ENCODE measurements at places on chromosomes 3 and 15.

GRCh38 chr15:29652595-29652994, 169.7 kb downstream of the TJP1 start:
- no peak for DNase-seq

- no peak for DNase-seq
Measured at GRCh38 chr3:33575311-33575710, 135.1 kb upstream of the UBP1 start.

GRCh38 chr3:46993292-46993691, 13.8 kb downstream of the NBEAL2 start:
- no peak for DNase-seq

- DNase-seq, result peak; percentile 96
Measured at GRCh38 chr3:57918123-57918837, 89.9 kb upstream of the FLNB start.

DNA sequence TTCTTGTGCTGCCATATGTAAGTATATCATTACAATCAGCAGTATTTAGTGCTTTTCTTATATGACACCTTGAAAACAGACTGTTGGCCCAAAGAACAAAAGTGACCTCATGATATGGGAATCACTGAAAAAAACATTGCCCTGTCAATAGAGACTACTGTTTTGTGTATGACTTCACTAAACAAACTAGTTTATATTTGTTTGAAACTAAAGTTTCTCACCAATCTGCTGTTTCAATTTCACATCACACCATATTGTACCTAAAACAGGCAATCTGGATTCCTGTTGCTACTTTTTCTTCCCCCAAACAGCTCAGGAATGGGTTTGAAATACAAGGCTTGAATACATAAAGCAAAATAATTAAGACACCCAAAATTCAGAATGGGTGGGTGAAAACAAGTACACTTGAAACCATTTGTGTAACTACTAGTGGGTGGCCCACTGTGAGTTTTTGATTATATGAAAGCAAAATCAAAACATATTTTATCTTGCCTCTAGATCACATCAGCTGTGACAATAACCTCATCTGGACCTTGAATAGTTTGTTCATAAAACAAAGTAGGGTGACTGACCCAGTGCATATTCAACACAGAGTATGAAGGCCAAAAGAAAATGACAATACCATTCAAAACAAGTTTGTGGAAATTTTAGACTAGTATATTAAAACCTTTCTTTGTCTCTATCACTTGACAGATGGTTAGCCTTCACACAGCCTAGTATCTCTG, 5.9 kb downstream of the ZBTB20 start:
- no peak for DNase-seq

GRCh38 chr3:197494366-197495058, 61.3 kb downstream of the BDH1 start:
- DNase-seq, result peak; percentile 51

GRCh38 chr3:115512565-115513415, 110.5 kb upstream of the GAP43 start:
- peak; percentile 77 for DNase-seq

- no peak for DNase-seq
Measured at GRCh38 chr3:141629976-141630375, 108.1 kb upstream of the RNF7 start.

DNA sequence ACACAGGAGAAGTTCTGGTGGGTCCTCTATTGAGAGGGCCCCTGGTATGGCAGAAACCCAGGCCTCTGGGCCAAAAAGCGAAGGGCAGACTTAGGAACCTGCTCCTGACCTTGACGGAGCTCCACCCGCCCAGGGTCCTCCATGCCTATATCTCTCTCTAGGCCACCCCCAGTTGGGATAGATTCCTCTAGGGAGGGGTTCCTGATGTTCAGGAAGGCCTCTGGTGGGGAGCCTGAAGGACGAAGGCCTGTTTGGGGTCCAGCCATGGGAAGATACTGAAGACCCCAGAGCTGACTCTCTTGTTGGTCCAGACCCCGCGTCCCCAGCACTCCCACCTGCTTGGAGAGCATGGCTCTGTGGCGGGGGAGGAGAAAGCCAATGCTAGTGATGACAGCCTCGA, 104.2 kb downstream of the CORO2B start:
- no peak for DNase-seq

GRCh38 chr15:33262306-33262705, 48.5 kb upstream of the RYR3 start:
- no peak for DNase-seq

- DNase-seq, result peak; percentile 17
Measured at GRCh38 chr3:65888196-65888595, 150.5 kb downstream of the MAGI1 start.

DNA sequence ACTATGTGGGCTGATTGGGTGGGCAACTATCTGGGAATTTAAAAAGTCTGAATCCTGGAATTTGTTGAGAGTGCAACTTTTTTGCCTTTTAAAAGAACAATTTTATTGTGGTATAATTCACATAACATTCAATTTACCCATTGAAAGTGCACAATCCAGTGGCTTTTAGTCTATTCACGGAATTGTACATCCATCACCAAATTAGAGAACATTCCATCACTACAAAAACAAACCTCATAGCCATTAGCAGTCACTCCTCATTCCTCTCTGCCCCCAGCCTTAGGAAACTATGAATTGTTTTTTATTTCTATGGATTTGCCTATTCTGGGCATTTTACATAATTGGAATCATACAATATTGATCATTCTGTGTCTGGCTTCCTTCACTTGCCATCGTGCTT, 101.8 kb upstream of the ALDH1A3 start:
- DNase-seq, result no peak

DNA sequence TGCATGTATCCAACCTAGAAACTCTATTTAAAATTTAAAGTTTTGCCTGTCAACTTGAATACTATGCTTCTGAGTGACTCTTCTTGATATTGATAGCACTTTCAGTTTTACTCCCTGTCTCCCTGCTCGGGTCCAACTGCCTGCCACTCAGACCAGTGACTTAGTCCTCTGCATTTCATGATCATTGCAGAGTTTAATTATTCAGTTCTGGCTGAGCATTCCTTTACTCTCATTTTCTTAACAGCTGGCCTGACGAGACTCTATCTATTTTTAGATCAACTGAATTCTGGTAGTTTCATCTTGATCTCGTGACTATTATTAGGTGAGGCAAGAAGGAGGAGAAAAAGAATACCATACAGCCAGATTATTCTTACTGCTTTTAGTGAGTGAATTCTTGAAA, 617.4 kb downstream of the SI start:
- DNase-seq, result no peak

GRCh38 chr3:153233986-153234385, 72.0 kb downstream of the RAP2B start:
- no peak for DNase-seq

DNA sequence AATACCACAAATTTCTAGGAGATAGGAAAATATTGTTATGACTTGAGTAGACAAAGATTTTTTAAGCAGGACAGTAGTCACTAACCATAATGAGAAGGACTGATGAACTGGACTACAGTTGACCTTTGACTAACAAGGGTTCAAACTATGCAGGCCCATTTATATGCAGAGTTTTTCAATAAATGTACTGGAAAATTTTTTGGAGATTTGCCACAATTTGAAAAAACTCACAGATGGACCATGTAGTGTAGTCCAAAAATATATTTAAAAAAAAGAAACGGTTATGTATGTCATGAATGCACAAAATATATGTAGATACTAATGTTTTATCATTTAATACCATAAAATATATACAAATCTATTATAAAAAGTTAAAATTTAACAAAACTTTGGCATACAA, 151.8 kb downstream of the LRRN1 start:
- no peak for DNase-seq

- no peak for DNase-seq
Measured at GRCh38 chr3:100798012-100798411, 88.7 kb downstream of the TFG start.

DNA sequence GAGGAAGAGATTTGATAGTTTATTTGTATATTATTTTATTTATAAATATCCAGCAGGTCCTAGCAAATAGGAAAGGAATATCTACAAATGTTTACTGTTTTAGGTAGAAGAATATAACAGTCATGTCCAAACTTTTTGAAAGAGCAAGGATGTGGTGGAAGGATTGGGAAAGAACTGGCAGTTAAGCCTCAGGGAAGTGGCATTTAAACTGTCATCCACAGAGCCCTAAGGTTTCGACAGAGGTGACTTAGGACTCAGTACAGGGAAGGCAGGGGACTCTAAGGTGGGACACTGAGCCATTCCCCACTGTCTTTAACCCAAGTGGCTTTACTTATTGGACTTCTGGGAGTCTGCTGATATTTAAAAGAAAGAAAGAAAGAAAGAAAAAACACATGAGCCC, 11.8 kb upstream of the TMEM87A start:
- no peak for DNase-seq

GRCh38 chr3:173825730-173826129, 428.2 kb downstream of the NLGN1 start:
- DNase-seq, result peak; percentile 8

DNA sequence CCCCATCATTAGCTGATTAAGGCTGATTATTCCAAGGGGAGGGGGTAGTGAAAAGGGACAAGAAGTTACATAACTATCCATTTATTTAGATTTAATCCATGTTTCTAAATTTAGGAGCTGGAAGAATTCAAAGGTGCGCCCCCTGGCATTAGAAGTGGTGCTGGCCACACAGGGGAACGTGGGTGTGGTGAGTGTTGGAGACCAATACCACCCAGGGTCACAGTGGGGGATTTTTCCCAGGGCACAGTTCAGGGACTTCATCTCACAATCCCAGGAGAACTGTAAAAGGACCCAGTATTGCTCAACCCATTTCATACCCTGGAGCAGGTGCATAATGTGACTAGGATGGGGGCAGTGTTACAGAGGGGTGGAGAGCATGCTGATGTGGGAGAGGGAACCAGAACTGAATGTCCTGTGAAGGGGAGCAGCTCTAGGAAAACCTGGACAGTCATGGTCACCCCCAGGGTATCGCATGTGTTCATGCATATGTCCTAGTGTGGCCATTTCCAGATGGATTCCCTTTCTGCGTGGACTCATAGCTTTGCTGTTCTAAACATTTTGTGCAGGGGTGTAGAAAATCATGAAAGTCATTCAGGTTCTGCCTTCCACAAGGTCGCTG, 110.3 kb downstream of the LSM3 start:
- no peak for DNase-seq

- no peak for DNase-seq
Measured at GRCh38 chr3:29582273-29582672, 301.4 kb downstream of the RBMS3 start.

GRCh38 chr3:15330031-15330596, 2.3 kb downstream of the SH3BP5 start:
- peak; percentile 97 for DNase-seq

DNA sequence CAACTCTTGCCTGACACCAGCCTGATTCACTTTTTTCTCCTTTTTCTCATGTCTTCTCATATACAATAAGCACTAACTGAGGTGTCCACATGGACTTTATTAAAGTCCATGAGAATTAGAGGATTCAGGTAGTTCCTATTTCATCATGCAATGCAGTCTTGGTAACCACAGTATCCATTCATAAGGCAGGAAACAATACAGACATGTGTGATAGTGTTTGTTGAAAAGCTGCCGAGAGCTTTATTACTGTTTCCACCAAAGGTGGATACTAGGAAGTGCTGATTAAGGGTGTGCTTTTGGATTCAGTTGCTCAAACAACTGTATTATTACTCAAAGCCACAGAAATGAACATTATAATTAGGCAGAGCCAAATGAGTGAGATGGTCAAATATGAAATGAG, 5.3 kb downstream of the CASR start:
- no peak for DNase-seq

DNA sequence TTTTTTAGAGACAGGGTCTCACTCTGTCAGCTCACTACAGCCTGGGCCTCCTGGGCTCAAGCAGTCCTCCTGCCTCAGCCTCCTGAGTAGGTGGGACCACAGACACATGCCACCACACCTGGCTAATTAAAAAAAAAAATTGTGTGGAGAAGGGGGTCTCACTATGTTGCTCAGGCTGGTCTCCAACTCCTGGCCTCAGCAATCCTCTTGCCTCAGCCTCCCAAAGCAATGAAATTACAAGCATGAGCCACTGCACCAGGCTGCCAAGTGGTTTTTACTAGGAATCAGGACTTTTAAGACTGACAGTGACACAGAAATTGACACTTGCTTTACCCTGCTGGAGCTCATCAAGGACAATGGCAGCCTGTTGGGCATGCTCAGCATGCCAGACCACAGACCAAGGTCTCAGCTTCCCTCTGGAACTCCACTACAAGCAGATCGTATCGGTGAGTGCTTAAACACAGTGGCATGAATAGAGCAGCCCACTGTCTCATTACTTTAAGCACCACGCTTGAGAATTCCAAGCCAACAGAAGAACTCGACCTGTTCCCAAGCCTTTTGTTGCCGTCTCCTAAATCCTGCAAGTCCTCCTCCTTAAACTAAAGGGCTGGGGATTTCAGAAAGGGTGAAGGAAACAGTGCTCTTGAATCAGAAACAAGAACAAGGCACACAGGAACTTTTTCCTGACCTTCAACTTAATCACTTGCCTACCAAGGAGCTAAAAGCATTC, 41.4 kb downstream of the EOMES start:
- DNase-seq, result no peak

DNA sequence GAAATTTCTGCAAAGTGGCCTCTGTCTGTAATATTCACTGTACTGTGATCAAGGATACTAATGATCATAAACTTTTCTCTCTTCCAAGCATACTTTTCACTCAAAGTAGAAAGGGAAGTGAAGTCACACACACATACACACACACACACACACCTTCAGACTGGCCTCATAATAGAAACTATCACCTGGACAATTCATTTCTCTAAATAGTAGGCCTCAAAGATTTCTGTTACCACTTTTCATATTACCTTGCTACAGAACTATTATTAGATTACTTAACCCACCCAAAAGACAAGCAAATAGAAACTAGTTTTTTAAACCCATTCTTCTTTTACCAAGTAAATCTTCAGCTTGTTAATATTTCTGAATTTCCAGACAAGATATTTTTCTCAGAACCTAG, 12.2 kb downstream of the CPB1 start:
- no peak for DNase-seq

- DNase-seq, result no peak
Measured at GRCh38 chr3:147661916-147662315, 252.8 kb downstream of the ZIC1 start.

- no peak for DNase-seq
Measured at GRCh38 chr3:149831321-149831720, 18.3 kb downstream of the RNF13 start.

DNA sequence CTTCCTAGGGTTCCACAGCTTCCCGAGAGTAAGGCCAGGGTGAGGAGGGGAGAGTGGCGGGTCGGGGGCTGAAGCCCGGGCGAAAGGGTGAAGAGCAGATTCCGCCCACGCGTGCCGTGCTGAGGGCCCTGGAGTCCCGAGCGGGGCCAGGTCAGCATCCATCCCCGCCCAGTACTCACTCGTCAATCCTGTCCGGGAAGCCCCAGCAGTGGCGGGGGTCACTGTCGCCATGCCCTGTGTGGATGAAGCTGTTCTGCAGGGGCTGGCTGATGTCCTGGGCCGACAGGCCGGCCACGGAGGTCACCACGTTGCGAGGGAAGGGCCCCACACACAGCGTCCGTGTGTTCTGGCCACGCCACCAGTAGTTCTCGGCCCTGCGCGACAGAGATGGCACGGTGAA, 36.3 kb downstream of the TNK2 start:
- DNase-seq, result no peak
